H1 (cell line): ENCODE measurements at places on chromosomes 3 and 15. TPM values are rescaled to one million over a fixed set of nuclear protein-coding genes. Genes with fewer than 3 reads are reported as not detected.

Gene RBPMS2
- total RNA-seq = 238 and 243 TPM in 2 replicates

GRCh38 chr3:16247282-16248061, 17.3 kb downstream of the DPH3 start:
- H3K4me3 ChIP-seq = no peak overlapping the region
- no peak overlapping the region for H3K27ac ChIP-seq
- no peaks in the 10 kb centered on the region for H3K27me3 ChIP-seq
- H3K4me1 ChIP-seq = no peaks in the 10 kb centered on the region

DNA sequence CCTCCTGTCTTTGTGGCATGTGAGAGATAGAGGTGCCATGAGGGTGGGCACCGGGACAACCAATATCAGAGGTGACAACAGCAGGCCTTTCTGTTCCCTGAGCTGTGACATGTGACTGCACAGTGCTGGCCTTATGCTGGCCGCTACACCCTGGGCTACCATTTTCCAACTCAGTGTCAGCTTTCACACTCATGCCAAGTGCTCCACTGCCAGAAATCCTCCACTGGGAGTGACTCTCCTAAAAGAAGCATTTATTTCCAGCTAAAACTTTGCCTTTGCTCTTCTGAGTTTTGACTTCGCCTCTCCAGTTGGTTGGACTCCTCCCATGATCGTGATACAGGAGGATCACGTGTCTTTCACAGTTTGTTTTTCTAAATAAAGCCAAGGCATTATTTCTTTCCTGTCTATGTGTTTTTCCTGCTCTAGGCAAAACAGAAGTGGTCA, 31.4 kb downstream of the CA12 start:
- no peak for DNase-seq
- H3K4me3 ChIP-seq = no peak overlapping the region
- no peak overlapping the region for H3K27ac ChIP-seq
- no peaks in the 10 kb centered on the region for H3K36me3 ChIP-seq

GRCh38 chr15:92663250-92663951, 7.8 kb upstream of the FAM174B start:
- peaks cover 12% of the 10 kb centered on the region for H3K4me1 ChIP-seq
- DNase-seq = no peak
- H3K4me3 ChIP-seq = no peak overlapping the region
- no peaks in the 10 kb centered on the region for H3K27me3 ChIP-seq
- H3K36me3 ChIP-seq = no peaks in the 10 kb centered on the region

DNA sequence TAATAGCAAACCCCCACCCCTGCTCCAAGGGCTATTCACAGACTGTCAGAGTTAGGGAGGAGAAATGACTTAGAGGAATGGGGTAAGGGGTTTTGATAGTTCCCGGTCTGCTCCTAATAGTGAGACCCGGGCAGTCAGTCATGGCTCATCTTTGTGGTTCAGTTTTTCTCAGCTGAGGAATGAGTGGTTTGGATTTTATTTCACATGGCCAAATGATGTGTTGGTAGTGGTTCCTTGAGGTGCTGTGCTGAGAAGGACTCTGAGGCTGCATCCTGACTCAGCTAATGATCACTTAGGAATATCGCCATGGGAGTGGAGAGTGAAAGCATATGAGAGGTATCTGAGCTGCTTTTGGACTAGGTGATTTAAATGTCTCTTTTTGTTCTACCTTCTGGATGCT, 80.2 kb downstream of the LPP start:
- no peaks in the 10 kb centered on the region for H3K27me3 ChIP-seq
- H3K36me3 ChIP-seq = no peaks in the 10 kb centered on the region
- H3K27ac ChIP-seq = no peak overlapping the region
- H3K4me1 ChIP-seq = no peaks in the 10 kb centered on the region
- DNase-seq = no peak
- H3K4me3 ChIP-seq = no peak overlapping the region

DNA sequence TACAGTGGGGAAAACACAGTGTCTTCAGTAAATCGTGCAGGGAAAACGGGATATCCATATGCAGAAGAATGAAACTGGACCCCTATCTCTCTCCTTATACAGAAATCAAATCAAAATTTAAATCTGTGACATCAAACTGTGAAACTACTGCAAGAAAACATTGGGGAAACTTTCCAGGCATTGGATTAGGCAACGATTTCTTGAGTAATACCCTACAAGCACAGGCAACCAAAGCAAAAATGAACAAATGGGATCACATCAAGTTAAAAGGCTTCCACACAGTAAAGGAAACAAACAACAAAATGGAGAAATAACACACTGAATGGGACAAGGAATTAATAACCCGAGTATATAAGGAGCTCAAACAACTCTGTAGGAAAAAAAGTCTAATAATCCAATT, 165.3 kb downstream of the PLCL2 start:
- H3K27me3 ChIP-seq = no peaks in the 10 kb centered on the region
- no peak overlapping the region for H3K27ac ChIP-seq
- H3K4me1 ChIP-seq = peaks cover 11% of the 10 kb centered on the region; the same call in 1 of the 2 replicates
- no peak overlapping the region for H3K4me3 ChIP-seq

- no peaks in the 10 kb centered on the region for H3K4me1 ChIP-seq
- no peaks in the 10 kb centered on the region for H3K27me3 ChIP-seq
- DNase-seq = no peak
- H3K27ac ChIP-seq = no peak overlapping the region
- H3K4me3 ChIP-seq = no peak overlapping the region
- H3K36me3 ChIP-seq = no peaks in the 10 kb centered on the region
These were observed 50.6 kb downstream of the WNT7A start for GRCh38 chr3:13829311-13829710.

DNA sequence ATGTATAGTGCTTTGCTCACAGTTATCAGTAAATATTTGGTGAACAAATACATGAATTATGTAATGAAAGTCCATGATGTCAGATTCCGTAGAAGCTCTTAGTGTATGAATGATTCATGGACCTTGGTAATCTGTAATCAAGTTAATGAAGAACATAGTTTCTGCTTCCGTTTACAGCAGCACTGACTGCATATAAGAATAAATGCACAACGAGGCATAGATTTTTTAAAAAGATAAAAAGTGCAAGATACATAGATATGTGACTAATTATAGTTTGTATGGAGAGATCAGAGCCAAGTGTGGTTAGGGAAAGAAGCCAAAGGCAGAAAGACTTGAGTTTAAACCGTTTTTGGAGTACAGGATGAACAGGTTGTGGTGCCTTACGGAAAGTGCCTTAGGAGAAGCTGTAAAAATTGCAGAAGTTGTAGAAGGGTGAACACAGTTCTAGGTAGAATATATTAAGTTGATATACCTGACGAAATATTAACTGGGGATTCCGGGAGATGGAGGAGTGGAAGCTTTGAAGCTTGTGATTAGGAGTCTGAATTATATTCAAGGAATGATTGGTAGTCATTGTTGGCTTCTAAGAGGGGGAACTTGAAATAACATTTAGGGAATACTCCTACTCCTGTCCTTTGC, 293.1 kb downstream of the NLGN1 start:
- H3K36me3 ChIP-seq = no peaks in the 10 kb centered on the region
- no peaks in the 10 kb centered on the region for H3K4me1 ChIP-seq
- no peak overlapping the region for H3K4me3 ChIP-seq
- no peak for DNase-seq
- no peaks in the 10 kb centered on the region for H3K27me3 ChIP-seq

Gene LRRN1
- total RNA-seq = 199 TPM in 2 replicates

- no peak overlapping the region for H3K27ac ChIP-seq
- H3K27me3 ChIP-seq = no peaks in the 10 kb centered on the region
- no peaks in the 10 kb centered on the region for H3K36me3 ChIP-seq
- DNase-seq = no peak
These were observed 15.2 kb upstream of the ACTC1 start for GRCh38 chr15:34810443-34811129.

Gene TMCO5A
- total RNA-seq = not detected in 2 replicates

GRCh38 chr3:135809021-135809634, 156.4 kb upstream of the PPP2R3A start:
- no peaks in the 10 kb centered on the region; the same call in 1 of the 2 replicates for H3K4me1 ChIP-seq
- no peak for DNase-seq
- H3K27ac ChIP-seq = no peak overlapping the region
- no peaks in the 10 kb centered on the region for H3K36me3 ChIP-seq
- H3K4me3 ChIP-seq = no peak overlapping the region

Gene GPR62
- total RNA-seq = 0.19 and 0.22 TPM in 2 replicates

DNA sequence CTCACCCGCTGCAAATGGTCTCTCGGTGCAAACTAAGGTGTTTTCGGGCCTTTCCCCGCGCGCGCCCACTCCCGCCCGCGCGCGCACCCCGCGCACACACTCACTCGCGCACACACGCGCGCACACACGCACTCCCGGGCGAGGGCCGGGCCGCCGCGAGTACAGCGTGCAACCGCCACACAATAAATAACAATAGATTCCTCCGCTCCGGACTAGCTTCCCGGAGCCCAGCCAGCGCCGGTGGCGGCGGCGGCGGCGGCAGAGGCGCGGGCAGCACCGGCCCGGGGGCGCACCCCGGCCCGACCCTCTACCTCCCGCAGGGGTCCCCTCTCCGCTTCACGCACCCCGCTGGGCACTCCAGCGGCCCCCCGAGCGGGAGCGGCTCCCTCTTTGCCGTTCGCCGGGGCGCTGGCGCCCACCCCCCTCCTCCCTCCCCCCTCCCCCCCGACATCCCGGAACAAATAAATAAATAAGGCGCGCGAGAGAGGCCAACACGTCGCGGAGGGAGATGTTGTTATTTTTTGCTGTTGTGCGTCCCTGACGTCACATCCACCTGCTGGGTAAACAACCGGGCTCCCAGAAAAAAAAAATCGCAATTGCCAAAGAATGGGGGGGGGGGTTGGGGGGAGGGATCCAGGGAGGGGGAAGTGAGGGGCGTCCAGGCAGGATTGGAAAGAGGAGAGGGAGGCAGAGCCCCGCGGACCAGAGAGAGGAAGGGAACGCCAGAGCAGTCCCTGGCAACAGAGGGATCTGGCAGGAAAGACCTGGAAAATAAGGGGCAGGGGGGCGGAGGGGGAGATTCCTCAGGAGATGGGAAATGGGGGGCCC, at the start of gene FOXP1:
TSS of gene FOXP1 (minus strand) at position 163 of the 828 bp plus-strand sequence. CDS start 385,347 bp downstream, outside the sequence.
- peak within 1 kb of the TSS; percentile 86 for H3K4me3 ChIP-seq
- peak within 1 kb of the TSS; percentile 75 for H3K27ac ChIP-seq
- H3K4me1 ChIP-seq = peaks cover 4% of the 10 kb centered on the region; the same call in 1 of the 2 replicates
- DNase-seq = peak; percentile 82
- H3K27me3 ChIP-seq = no peaks in the 10 kb centered on the region

DNA sequence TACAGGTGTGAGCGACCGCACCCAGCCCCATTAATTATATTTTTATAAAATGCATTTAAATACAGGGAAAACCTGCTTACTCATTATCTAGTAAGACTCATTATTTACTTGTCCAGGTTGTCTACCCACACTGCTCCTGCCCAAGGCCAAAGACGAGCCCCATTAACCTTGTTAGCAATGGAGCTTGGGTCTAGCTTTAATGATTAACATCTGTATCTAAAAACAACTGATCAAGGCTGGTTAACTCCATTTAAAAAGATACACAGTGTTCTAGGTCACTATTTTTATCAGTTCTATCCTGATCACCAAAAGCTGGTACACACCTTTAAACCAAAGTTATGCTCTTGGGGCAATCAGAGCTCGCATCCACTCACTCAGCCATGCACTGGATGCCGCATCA, 10.4 kb upstream of the NCKIPSD start:
- no peak overlapping the region for H3K27ac ChIP-seq
- no peak for DNase-seq
- no peaks in the 10 kb centered on the region for H3K27me3 ChIP-seq

Gene ITPKA
- total RNA-seq = 0.67 and 0.99 TPM in 2 replicates

- no peaks in the 10 kb centered on the region for H3K27me3 ChIP-seq
- H3K4me3 ChIP-seq = peak overlapping the region; percentile 1; the same call in 1 of the 2 replicates
- no peaks in the 10 kb centered on the region for H3K36me3 ChIP-seq
- no peak overlapping the region for H3K27ac ChIP-seq
These were observed 81.2 kb upstream of the PLXND1 start for GRCh38 chr3:129687586-129688125.

Gene TNIK
- total RNA-seq = 42.0 and 46.8 TPM in 2 replicates

GRCh38 chr3:7382293-7383010, 521.5 kb downstream of the GRM7 start:
- DNase-seq = no peak
- H3K4me1 ChIP-seq = no peaks in the 10 kb centered on the region
- no peaks in the 10 kb centered on the region for H3K27me3 ChIP-seq

GRCh38 chr3:119933207-119933606, 151.3 kb downstream of the NR1I2 start:
- no peaks in the 10 kb centered on the region for H3K4me1 ChIP-seq
- H3K36me3 ChIP-seq = no peaks in the 10 kb centered on the region
- H3K27ac ChIP-seq = no peak overlapping the region
- no peak overlapping the region for H3K4me3 ChIP-seq
- DNase-seq = no peak

Gene PEX5L
- 4.2 and 4.9 TPM in 2 replicates for total RNA-seq

DNA sequence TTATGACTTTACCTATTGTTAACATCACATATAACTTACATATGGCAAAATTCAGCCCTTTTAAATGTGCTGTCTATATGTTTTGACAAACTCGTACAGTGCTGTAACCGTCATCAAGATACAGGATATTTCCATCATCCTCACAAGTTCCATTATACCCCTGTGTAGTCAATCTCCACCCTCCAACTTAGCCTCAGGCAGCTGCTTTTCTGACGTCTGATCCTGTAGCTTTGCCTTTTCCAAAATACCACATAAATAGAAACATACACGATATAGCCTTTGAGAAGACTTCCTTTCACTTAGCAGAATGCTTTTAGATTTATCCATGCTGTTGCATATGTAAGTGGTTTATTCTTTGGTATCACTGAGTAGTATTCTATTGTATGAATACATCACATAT, 47.1 kb downstream of the SLC12A1 start:
- peaks cover 5% of the 10 kb centered on the region for H3K4me1 ChIP-seq
- H3K27me3 ChIP-seq = no peaks in the 10 kb centered on the region
- no peaks in the 10 kb centered on the region for H3K36me3 ChIP-seq
- DNase-seq = no peak
- H3K27ac ChIP-seq = no peak overlapping the region

Gene ADGRG7
- total RNA-seq = not detected in 2 replicates

GRCh38 chr3:102790747-102791325, 356.0 kb downstream of the ZPLD1 start:
- H3K27me3 ChIP-seq = no peaks in the 10 kb centered on the region
- DNase-seq = no peak
- H3K4me1 ChIP-seq = no peaks in the 10 kb centered on the region
- no peak overlapping the region for H3K27ac ChIP-seq
- no peak overlapping the region for H3K4me3 ChIP-seq
- no peaks in the 10 kb centered on the region for H3K36me3 ChIP-seq

Gene ACSBG1
- 6.1 and 7.1 TPM in 2 replicates for total RNA-seq

- no peaks in the 10 kb centered on the region for H3K36me3 ChIP-seq
- no peaks in the 10 kb centered on the region for H3K27me3 ChIP-seq
- H3K27ac ChIP-seq = no peak overlapping the region
- no peak overlapping the region for H3K4me3 ChIP-seq
These were observed 36.2 kb upstream of the MGLL start for GRCh38 chr3:127858521-127858920.

- no peaks in the 10 kb centered on the region for H3K36me3 ChIP-seq
- no peak overlapping the region for H3K4me3 ChIP-seq
These were observed 28.2 kb upstream of the MGA start for GRCh38 chr15:41631880-41632470.

- H3K4me3 ChIP-seq = no peak overlapping the region
- no peaks in the 10 kb centered on the region for H3K4me1 ChIP-seq
- no peaks in the 10 kb centered on the region for H3K27me3 ChIP-seq
- DNase-seq = no peak
These were observed 333.1 kb upstream of the KCNMB2 start for GRCh38 chr3:178203165-178203564.

Gene GOLGA6A
- total RNA-seq = 0.80 and 3.3 TPM in 2 replicates

Gene GJD2
- total RNA-seq = 0.54 and 0.78 TPM in 2 replicates

Gene CIB1
- 26.0 and 29.1 TPM in 2 replicates for total RNA-seq

- peaks cover 10% of the 10 kb centered on the region; the same call in 1 of the 2 replicates for H3K36me3 ChIP-seq
- H3K4me1 ChIP-seq = no peaks in the 10 kb centered on the region
- H3K4me3 ChIP-seq = no peak overlapping the region
- H3K27ac ChIP-seq = no peak overlapping the region
- DNase-seq = no peak
These were observed 47.1 kb upstream of the MAPKBP1 start for GRCh38 chr15:41727143-41727542.
